ENCODE measurements at places on chromosomes 4 and X.

GRCh38 chr4:152572417-152573086 is 36.7 kb upstream of the FBXW7 start:
- no peak for DNase-seq

DNA sequence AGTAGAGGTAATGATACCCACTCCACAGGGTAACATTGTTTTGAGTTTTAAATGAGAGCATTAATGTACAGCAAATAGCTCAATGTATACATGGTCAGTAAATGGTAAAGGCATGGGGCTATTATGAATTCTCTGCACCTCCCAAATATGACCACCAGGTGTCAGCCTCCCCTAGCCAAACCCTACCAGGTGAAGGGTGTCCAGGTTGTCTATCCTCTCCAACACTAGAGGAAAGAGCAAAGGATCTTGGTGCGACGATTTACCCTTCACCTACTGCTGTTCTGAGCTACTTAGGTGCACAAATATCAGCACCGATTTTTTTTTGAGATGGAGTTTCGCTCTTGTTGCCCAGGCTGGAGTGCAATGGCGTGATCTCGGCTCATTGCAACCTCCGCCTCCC is 26.5 kb upstream of the XIAP start:
- no peak for DNase-seq

- DNase-seq, result no peak
Observed at GRCh38 chr4:13527981-13528820, 16.1 kb downstream of the NKX3-2 start.

GRCh38 chrX:40543661-40544328 is 37.0 kb upstream of the ATP6AP2 start:
- no peak for DNase-seq
